ENCODE measurements at places on chromosomes 13 and 19.

DNA sequence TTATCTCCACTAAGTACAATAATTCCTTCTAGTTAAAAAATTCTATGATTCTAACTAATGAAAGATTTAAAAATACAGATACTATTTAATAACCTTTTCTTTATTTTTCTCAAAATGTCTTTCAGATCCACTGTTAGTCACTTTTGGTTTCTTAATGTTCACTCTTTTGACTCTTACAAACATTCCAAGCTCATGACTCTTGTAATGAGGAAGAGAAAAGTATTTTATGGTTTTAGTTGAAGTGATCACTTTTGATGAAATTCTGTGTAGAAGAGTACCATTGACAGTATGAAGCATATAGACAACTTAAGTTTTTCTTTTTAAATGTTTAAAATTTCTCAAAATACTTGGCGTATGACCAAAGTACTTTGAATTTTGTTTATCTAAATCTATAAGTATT is 27.8 kb downstream of the COG3 start:
- DNase-seq = no peak

DNA sequence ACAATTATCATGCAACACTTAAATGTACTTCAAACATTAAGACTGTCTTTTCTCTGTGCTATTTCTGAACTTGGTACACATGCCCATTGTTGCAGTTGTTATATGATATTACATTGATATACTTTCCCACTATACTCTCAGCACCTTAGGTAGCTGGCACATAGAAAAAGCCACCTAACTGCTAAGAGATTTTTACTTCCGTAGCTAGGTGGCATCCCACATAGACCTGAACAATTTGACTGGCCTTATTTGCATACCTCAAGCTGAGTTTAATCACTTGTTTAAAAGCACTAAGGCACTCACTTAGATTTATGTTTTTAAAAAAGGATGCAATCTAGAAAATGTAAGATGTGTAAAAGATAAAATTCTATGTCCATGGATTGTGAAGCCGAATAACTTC is 194.2 kb downstream of the POU4F1 start:
- DNase-seq = no peak

DNA sequence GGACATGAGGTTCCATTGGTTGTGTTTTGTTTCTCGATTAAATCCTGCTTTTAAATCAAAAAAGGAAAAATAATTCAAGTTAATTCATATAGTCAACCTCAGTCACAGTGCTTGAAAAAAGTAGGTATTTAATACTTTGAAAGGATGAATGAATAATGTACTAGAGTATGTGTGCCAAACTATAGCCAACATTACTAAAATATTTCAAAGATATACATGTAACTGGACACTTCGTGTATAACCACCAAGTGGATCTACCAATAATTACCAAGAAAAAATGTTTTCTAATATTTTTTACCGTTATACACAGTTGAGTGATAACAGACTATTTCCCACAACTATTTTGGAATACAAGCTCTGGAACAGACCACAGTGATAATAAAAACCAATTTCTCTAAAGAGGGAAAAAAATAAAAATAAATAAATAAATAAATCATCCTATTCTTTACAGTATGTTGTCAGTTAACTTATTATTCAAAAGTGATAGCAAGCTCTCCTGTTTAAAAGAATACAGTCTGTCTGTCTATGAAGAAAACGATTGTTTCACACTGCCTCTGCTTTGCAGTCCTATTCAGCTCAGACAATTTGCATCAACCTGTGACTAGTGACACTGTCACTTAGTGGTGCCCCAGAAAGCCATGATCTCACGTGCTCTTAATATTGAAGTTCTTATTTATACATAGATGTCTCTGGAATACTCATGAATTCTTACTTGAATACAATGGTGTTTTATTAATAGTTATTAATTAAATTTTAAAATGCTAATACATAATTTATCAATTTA is 58.2 kb downstream of the UBL3 start:
- no peak for DNase-seq

- no peak for DNase-seq
Measured at GRCh38 chr13:65964672-65965071, 1265.5 kb downstream of the PCDH9 start.

DNA sequence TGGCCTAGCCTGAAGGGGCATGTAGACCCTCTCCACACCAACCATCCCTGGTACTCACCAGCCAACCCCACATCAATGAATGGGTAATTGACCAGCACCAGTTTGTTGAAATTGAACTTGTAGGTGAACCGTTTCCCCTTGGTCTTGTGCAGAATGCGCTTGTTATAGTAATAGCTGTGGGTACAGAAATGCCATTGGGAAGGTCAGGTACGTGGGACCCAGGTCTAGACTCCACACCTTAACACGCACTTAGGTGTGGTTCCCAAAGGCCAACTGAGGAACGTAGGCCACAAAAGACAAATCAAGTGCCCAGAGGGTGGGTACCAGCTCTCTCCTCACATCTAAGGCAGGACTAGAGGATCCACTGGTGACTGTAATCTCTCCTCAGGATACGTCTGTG is 5.2 kb downstream of the ERF start:
- DNase-seq = no peak

- DNase-seq = no peak
Measured at GRCh38 chr13:48006396-48006795, 5.3 kb upstream of the SUCLA2 start.

DNA sequence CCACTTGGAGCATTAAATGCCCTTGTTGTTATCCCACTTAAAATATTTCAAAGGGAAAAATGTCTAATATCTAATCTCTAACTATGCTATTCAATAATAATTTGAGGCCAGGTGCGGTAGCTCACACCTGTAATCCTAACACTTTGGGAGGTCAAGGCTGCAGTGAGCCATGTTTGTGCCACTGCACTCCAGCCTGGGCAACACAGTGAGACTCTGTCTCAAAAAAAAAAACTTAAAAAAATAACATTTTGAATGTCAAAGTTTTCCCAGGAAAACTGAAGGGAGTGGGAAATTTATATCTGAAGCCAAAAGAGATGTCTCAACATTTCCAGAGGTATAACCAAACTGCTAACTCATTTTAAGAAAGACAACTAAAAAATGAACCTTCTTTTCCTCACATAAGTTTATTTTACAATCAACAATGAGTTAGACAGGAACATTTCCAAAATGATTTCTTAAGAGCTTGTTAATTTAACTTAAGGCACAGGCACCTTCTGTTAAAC is 47.9 kb downstream of the CAB39L start:
- no peak for DNase-seq

DNA sequence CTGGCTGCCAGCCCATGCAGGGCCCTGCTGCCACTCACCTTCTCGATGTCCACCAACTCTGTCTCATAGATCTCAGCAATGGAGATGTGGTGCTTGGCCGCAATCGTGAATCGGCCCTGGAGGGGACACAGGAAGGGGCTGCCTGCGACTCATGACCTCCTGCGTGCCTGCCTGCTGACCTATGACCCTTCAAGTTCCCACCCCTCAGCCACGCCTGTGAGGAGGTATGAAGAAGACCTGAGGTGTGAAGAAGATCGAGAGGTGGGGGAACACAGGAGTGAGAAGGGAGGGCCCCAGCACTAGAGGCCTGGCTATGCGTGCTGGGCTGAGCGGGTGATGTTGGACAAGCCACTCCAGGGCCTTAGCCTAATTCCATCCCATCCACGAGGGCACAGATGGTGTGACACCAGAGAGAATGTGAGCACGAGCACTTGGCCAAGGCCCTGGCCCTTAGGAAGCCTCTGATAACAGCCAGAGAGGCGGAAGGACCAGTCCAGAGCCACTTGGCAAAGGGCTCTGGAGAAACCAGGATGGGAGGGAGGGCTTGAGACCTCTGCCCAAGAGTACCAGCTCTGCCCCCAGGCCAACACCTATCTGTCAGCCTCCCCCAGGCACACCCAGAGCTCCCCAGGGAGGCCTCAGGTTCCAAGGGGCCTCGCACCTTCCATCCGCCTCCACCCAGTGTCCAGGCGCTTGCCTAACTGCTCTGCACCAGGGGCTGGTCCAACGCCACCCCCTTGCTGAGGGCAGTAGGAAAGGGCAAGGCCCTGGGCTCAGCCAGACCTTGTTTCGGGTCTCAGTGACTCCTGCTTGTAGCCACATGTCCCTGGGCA is 9.6 kb upstream of the KPTN start:
- DNase-seq = no peak

DNA sequence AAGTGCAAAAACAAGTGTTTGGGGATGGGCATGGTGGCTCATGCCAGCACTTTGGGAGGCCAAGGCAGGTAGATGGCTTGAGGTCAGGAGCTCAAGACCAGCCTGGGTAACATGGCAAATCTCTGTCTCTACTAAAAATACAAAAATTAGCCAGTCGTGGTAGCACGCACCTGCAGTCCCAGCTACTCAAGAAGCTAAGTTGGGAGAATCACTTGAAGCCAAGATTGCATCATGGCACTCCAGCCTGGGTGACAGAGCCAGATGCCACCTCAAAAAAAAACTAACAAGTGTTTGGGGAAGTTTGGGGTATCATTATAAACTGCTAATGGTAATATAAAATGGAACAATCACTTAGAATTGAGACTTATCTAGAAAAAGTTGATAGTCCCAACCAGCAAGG is 24.6 kb downstream of the XPO4 start:
- DNase-seq = no peak
